ENCODE measurements at places on chromosomes 11 and 22.

DNA sequence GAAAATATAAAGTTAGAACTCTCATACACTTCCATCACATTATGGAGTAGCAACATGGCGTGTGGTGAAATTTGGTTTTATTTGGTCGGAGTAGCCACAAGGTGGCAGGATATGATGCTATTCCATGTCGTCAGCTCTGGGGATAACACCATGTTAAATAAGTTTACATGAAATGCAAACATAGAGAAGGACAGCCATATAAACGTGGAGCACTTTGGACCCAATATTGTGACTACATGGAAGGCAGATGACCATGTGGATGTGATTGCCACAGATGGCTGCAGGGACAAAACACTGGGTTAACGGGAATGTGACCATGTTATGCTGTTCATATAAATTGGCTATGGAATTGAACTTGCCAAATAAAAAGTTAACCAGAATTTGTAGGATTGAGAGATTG lies 21.0 kb downstream of the OR5M11 start:
- no peak for DNase-seq

DNA sequence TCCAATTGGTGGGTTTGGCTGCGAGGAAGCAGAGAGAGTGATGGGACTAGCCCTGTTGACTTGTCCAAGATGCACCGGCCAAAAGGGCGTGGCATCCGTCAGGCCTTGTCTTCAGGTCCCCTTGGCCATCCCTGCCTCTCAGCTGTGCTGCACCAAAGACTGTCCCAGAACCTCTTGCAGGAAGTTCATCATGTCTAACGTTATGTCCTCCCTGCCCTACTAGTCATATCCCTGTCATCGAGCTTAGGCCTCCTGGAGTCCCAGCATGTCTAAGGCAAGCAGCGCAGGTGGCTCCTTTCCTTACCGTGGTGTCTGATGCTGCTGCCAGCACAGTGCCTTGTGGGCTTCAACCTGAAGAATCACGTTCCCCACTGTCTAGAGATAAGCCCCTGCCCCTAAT lies 51.2 kb downstream of the NECTIN1 start:
- no peak for DNase-seq

DNA sequence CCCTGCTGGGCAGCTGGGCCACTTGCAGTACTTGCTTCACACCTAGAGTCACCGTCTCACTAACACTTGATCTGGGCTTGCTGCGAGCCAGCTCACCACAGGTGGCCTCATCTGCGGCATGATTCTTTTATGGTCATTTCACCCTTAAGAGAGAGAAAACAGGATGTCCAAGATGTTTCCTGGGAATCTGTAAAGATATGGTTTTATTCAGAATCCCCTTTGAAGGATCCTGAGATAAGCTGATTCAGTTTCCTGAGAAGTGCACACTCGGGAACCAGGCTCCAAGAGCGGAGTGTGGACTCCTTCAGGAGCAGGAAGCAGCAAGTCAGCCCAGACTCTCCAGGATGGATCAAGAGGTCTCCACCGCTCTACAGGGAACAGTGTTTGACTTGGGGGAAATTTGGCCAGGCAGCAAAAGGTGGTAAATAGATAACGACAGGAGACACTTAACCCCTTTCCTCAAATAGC lies 21.8 kb upstream of the TP53AIP1 start:
- no peak for DNase-seq

DNA sequence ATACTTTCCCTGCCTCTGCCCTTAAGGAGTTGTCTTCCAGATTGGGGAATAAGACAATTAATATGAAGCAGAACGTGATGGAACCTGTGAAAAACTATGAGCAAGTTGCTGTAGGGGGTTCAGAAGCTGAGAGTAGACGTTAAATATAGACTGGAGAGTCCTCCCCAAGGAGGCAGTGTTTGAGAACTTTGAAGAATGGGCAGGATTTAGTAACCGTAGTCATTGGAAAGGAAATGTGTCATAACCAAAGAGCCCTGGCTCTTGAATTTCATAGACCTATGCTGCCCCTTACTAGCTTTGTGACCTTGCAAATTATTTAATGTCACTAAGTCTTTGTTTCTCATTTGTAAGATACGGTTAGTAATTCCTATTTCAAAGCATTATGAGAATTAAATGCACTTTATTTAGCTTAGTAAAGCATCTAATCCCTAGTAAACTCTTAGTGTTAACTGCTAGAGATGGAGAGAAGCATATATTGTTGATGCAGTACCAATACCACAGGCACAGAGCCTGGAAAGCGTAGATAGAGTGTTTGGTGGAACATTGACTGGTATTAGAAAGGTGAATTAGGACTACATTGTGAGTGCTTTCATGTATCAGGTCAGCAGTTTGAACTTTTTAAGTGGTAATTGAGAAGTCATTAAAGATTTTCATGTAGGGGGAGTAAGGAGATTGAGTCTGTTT lies 54.1 kb downstream of the MCAM start:
- no peak for DNase-seq

- no peak for DNase-seq
Observed at GRCh38 chr11:22732588-22732987, 66.2 kb downstream of the GAS2 start.

GRCh38 chr22:30869667-30870395 lies 98.7 kb downstream of the MORC2 start:
- DNase-seq: no peak

- DNase-seq: no peak
Observed at GRCh38 chr11:99519095-99519494, 498.3 kb downstream of the CNTN5 start.

GRCh38 chr11:124865181-124865901 lies at the start of gene ROBO3:
TSS of gene ROBO3 (plus strand) at chr11:124865432. CDS start at chr11:124865578, 146 bp downstream.
- DNase-seq: no peak

GRCh38 chr22:45314054-45314721 lies 4.5 kb downstream of the FAM118A start:
- peak; percentile 13 for DNase-seq

DNA sequence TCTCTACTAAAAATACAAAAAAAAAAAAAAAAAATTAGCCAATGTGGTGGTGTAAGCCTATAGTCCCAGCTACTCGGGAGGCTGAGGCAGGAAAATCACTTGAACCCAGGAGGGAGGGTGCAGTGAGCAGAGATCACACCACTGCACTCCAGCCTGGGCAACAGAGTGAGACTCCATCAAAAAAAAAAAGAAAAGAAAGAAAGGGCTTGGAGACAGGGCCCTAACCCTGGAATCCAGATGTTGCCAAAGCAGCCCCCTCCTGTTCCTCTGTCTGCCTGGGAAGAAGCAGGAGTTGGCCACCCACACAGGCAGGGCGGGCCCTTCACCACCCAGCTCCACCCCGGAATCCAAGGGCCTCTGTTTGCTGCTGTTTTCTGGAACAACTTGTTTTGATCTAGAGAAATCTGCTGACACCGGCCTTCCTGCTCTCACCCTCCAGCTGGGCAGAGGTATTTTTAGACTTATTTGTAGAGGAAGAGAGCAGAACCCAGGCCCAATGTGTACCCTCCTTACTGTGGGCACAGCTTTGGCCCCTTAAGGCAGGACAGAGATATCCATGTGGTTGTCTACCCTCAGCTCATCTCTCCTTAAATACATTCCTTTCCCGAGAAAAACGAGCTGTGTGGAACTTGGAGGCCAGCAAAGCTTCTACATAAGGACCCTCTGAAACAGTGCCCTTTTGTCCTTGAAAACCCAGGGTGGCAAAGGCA lies 2.7 kb upstream of the NEAT1 start:
- peak; percentile 85 for DNase-seq

DNA sequence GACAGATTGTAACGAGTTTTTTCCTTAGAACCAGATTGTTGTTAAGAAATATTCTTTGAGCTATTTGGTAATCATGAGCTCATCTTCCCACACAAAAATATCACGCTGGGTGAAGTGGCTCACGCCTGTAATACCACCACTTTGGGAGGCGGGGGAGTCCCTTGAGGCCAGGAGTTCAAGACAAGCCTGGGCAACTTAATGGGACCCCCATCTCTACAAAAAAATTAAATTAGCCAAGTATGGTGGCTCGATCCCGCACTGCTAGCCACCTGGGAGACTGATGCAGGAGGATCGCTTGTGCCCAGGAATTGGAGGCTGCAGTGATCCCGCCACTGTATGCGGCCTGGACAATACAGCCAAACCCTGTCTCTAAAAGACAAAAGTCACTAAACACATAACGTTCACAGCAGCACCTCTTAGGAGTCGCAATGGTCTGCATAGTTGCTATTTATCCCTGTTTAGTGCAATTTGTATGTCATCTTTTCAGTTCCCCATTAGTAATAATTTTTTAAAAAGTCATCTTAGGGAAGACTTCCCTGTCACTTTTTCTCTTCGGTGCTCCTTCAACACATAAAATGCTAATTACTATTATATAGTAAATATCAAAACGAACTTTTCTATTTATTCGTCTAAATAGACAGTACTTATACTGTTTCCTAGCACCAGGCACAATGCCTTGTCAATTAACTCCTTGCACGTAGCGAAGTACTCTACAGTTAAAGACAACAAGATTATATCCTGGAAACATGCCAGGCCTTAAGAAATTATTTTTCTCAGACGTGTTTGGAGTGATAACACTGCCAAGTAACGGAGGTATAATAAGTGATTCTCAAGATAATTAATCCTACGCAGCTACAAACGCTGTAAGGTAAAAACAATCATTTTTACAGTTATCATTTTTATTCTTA lies 1.1 kb downstream of the ST13 start:
- DNase-seq: no peak

DNA sequence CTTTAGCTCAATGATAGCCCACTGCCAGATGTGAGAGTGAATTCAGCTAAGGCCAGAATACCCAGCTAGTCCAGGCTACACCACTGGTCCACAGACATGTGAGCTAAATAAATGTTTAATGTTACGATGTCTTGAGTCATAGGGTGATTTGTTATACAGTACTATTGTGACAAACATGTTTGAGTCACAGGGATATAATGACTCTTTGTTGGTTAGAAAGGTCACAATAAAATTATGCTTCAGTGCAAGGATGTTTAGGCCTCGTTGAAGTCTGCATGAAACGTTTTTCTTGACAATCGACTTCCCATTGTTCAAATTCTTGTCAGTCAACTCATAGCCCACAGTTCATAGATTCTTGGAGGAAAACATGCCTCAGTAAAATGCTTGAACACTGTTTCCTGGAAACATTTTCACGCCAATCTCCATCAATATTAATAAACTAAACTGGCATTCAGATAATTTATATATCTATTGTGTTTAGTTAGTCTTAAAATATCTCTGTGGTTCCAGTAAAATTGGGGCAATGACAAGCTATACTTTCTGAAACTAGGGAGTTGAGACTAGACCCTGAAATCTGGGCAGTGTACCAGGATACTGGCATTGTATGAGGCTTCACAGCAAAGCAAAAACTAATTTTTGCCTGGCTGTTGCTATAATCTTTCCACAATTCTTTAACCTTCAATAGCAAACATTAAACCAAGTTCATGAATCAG lies 650.8 kb upstream of the KIRREL3 start:
- DNase-seq: no peak

- DNase-seq: no peak
Observed at GRCh38 chr11:64235437-64236161, 1.2 kb downstream of the VEGFB start.

GRCh38 chr22:39617970-39618757 lies 47.6 kb downstream of the CACNA1I start:
- DNase-seq: no peak

DNA sequence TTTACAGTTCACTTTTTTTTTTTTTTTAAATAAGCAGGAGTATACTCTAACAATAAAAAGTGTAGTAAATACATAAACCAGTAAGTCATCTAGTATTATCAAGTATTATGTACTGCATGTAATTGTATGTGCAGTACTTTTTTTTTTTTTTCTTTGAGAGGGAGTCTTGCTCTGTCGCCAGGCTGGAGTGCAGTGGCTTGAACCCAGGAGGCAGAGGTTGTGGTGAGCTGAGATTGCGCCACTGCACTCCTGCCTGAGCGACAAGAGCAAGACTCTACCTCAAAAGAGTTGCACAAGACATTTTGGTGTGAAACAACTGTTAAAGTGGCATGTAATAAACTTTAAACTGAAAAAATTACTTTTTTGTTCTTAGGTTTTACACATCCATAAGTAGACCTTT lies 16.7 kb downstream of the BCL2L13 start:
- DNase-seq: peak; percentile 87

DNA sequence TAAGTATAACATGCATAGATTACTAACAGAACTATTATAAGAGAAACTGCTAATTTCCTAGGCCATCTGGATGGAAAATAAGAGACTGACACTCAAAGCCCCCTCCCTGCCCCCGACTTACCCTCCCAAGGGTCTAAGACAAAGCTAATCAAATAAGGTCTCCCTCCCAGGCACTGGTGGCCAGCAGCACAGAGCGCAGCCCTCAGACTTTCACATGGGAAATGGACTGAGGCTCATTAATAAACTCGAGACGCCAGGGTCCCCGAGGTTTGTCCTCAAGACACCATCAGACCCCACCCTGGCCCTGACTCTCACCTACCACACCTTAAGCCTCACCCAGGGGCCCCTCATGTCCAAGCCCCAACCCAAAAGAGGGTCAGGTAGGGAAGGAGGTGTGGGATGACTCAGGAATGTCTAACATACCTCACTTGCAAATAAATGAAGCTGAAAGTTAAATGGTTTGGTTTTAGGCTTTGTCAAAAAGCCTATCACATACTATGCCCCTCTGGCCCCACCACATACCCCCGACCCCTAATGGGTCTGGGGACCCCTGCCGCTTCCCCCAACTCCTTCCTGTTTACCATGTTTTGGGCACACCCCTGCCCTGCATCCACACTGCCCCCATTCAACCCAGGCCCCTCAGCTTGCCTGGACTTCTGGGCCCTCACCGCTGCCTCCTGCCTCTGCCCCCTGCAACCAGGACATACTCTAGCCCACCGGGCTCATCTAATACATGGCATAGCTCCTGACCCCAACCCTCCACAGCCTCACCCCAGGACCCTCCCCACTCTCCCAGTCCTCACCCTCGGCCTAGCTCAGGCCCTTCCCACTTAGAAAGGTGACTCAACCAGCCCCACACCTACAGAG lies 11.4 kb downstream of the ARAP1 start:
- DNase-seq: no peak

DNA sequence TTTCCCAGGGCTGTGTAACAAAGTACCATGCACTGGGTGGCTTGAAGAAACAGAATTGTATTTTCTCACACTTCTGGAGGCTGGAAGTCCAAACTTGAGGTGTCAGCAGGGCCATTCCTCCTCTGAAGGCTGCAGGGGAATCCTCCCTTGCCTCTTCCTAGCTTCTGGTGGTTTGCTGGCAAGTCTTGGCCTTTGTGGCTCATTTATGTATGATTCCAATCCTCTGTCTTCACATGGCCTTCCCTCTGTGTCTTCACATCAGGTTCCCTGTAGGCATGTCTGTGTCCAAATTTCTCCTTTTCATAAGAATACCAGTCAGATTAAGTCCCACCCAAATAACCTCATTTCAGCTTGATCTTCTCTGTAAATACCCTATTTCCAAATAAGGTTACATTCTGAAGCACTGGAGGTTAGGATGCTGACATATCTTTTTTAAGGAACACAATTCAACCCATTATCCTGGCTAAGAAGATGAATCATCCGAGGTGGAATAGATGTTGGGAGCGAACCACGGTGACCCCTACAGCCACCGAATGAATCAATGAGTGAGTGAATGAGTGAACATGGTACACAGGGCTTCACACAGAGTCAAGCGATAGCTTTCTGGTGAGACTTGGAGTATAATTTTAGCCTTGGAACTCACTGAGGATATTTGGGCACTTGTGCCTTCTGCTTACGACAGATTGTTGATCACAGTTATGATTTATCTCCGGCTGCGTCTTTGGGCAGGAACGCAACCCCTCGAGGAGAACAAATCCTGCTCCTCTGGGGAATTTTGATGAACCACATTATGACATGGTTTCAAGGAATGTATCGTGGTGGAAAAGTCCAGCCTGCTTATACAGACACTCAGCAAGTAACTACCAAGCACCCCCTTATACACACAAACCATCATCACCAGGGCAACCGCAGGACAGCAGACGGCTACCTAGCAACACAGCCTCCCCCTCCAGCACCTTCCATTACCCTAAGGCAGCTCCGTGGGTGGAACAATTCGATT lies 34.3 kb upstream of the MICAL2 start:
- DNase-seq: no peak

Data from GF-D8 (cell line).